ENCODE measurements at places on chromosomes 11 and 22.

DNA sequence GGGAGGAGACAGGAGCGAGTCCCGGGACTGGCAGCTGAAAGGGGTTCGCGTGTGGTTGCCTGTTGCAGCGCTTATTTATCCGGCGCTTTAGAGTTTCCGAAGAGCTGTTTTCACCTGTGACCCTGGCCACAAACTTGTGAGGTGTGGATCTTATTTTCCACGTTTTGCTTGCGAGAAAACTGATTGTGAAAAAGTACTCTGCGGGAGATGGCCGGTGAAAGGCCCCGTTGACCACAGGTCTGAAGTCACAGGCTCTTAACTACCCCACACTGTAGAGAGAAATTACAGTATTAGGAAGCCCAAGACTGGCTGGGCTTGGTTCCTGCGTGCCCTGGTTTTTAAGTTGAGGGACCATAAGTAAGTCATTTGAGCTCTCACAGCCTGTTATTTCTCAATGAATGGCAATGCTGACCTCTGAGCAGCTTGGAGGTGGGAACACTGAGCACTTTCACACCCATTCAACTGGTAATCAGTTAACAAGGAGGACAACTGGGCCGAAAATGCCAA lies 379 bp upstream of the RAB38 start:
- DNase-seq, result no peak

GRCh38 chr11:5618807-5619206 lies 6.0 kb upstream of the TRIM34 start:
- no peak for DNase-seq

DNA sequence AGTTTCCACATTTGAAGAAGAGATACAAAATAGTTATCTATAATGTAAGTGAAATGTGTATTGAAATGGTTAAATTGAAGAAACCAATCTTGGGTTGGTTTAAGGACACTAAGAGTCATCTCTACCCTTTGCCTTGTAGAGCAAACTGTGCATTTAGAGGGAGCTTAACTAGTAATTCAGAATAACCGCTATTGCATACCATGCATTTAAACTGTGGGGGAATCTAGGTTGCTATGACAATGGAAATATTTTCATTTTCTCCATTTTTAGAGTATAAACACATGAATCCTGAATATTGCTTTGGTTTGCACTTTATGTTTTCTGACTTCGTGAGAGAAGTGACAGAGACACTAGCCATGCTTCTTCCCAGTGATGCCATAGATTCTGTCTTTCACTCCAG lies 39.7 kb downstream of the FAT3 start:
- no peak for DNase-seq

GRCh38 chr22:48336339-48337060 lies 1491.2 kb downstream of the BRD1 start:
- no peak for DNase-seq

- DNase-seq, result no peak
Measured at GRCh38 chr22:31734512-31734911, 15.4 kb downstream of the PRR14L start.

GRCh38 chr11:118988280-118988679 lies 9.7 kb upstream of the CENATAC start:
- DNase-seq, result peak; percentile 47

- DNase-seq, result no peak
Measured at GRCh38 chr11:100208207-100208606, 478.9 kb upstream of the ARHGAP42 start.

DNA sequence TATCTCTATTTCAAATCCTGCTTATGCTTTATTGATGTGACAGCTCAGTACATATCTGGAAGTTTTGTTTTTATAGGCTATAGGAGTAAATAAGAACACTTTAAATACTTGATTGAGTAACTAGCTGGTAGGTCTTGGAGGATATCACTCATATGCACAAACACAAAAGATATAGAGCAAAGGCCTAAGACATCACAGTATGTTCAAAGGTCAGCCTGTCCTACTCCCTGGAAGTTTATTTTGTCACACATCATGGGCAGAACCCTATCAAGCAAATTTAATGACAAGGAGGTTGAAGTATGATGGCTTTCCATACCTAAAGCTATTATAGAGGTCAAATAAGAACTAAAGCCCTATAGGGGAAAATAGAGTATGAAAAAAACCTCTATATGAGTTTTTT lies 70.0 kb upstream of the MS4A8 start:
- DNase-seq, result no peak

- no peak for DNase-seq
Measured at GRCh38 chr11:14555818-14556217, 35.6 kb upstream of the PSMA1 start.

DNA sequence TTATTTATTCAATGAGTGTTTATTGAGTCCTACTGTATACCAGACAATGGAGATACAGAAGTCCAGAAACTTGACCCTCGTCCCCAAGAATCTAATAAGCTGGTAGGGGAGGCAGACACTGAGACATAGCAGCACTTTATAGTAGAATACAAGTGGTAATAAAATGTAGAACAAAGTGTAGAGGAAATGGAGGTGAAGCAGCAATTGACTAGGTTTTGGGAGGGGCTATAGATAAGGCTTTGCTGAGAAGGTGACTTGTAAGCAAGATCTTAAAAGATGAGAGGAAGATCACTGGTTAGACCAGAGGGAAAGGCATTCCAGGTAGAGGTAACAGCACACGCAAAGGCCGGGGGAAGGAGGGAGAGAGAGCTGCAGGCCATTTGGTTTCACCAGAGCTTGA lies 57.3 kb downstream of the ZBTB16 start:
- no peak for DNase-seq

DNA sequence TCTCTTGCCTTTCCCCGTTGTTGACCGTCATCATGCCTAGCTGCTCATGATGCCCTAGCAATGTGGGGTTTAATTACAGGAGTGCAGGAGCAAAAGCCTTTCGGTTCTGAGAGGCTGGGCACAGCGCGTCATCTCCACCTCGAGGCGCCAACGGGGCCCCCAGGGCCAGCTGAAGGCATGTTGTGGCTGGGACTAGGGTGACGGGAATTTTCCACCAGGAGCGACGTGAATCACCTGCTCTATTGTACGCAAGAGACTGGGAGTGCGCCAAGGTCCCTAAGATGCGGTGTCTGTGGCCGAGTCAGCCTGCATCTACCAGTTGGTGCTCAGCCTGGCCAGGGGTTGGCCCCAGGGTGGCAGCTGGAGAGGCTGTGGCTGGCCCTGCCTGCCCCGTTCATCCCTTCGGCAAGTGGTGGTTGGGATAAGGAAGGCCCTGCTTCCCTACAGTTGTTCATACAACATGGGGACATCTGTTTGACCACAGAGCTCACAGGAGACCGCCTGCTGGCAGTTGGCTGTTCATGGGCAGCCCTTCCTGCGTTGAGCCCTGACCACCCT lies 1175.6 kb downstream of the BRD1 start:
- DNase-seq, result peak; percentile 0

DNA sequence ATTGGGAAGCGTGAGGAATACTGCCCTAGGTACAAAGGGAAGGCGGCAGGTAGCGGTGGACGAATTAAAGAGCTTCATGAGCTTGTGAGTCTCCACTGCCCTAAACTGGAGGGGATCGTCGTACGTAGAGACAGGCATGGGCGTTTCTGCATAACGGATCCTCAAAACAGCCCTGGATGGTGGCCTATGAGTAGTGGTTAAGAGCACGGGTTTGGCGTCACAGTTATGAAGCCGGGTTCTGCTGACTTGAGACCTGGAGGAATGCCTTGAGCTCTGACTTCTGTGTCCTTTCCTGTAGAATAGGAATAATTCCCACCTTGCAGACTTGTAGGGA lies 335 bp downstream of the TMEM138 start:
- DNase-seq, result no peak

GRCh38 chr22:20563466-20563906 lies 56.1 kb downstream of the MED15 start:
- DNase-seq, result no peak

DNA sequence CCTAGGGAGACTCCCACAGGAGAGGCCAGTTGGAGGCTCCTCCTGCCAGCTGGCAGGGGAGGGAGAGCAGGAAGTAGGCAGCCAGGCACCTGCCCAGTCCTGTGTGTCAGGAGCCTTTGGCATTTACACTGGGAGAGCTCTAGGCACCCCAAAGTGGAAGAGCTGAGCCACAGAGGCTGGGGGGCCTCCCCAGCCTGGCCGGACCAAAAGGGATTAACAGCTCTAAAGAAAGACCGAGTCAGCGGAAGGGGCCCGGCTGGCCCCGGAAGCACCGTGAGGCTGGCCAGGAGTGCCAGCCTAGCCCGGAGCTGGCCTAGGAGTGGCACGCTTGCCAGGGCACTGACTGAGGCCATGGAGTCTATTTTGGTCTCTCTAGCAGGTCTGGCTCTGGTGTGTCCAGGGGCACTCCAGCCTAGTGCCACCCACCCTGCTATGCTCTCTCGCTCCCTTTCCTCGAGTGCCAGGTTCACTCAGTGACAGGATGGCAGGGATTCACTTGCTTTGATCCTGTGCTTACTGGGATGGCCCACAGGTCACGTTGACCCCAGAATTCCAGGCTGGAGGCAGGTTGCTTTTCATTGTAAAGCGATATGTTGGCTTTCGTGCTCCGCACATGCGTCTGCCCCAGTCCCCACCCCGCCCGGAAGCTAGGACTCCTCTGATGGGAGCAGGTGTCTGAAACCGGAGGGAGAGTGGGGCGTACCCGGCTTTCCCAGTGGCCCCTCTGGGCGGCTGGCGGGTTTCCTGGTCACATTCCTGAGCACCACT lies 3.3 kb upstream of the KMT5B start:
- DNase-seq, result no peak

GRCh38 chr11:72037554-72038311 lies 39.0 kb downstream of the IL18BP start:
- DNase-seq, result peak; percentile 97

DNA sequence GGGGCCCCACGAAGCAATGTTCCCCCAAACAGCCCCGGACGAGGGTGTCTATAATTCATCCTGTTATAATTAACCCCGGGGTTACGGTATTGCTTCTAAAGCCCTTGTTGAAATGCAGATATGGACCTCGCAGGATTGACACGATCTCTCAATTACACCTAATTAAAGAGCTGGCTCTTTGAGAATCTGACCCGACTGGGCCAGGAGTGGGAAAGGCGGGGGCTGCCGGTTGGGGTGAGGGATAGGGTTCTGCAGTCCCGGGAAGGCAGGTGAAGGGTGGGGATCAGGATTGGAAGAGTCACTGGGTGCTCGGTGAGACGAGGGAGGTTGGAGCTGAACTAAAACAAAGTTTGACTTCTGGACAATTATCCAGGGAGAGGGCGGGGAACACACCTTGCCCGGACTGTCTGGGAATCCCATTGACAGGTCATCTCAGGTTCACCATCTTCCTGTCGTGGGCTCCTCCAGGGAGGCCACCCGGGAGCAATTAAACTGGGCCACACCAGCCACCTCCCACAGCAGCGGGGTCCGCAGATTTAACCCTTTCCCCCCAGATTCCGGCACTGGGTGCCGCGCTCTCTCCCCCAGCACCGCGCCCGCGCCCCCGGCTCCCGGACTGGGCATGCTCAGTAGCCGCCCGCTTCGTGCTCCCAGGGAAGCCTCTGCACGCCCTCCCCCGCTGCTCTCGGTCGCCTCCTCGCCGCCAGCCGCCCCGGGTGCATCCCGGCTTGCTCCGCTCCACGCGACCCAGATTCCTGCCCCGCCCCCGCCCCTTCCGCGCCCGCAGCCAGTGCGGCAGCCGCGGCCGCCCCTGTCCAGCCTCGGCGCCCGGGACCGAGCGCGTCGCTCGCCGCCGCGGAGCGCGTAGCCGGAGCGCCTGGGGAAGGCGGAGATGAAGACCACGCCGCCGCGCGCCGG lies at the start of gene ELMOD1:
Gene ELMOD1 (plus strand): TSS at position 688 of the 918 bp plus-strand sequence. CDS start 27,043 bp downstream, outside the sequence.
- peak; percentile 47 for DNase-seq

GRCh38 chr11:12528487-12528886 lies 145.7 kb upstream of the TEAD1 start:
- DNase-seq, result no peak

DNA sequence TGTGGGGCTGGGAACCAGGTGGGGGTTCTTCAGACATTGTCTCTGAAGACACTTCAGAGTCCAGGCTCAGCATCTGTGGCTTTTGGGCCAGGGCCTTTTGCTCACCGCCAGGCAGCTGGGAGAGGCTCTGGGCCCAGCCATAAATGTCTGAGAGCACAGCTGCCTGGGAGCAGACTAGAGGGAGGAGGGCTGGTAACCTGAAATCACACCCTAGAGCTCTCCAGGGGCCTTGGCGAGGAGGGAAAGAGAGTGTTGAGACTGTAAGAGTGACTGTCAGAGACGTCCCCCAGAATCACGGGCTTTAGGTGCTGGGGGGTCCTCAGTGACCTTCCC lies 4.1 kb downstream of the TRABD start:
- no peak for DNase-seq

DNA sequence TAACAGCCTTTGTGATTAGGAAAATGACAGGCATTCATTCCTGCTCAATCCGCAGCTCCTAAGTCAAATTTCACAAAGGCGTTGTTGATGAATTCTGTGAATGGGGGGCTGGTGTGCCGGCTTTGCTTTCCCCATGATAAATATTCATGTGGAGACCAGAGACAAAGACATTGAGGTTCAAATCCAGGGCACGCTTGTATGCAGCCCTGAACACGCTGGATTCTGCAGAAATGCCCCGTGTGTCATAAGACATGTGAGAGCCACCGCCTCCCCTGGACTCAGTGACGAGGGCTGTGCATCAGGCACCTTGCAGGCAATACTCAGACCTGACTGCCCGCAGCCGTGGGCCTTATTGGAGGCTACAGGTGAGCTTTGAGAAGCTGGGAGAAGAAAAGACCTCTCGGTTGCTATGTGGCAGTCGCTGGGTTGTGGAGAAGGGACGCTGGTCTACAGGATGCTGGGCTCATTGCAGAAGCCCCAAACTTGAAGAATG lies 906.2 kb downstream of the BRD1 start:
- DNase-seq, result no peak

DNA sequence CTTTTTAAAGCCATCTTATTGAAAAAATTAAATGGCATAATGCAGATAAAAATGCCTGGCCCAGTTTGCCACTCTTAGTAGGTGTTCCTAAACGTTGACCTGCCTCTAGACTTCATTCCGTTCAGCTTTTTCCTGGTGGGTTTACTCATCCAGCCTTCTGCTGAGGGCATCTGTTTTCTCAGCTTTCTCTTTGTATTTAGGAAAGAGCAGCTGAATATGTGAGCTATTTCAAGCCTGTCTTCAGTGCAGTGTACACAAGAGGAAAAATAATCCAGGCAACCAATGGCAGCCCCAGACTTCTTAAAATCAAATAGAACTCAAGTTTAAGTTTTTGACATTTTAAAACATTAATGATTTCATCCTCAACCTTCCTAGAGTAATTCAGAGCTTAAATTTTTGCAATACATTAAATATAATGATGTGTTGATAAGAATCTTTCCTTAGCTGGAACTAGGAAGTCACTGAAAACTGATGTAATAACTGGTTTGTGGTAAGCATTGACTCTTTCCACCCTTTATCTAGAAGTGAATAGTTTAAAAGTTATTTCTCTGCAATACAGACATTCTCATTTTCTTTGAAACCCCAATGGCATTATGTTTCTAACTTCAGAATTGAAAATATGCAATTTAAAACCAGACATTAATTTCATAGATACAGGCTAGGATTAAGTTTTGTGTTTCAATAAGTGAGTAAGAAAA lies 165.4 kb downstream of the AASDHPPT start:
- DNase-seq, result no peak

GRCh38 chr22:35604621-35605368 lies 12.3 kb downstream of the MB start:
- no peak for DNase-seq

Measured in NCI-H1105 treated with DMSO at 0.1 percent for 48 hours (cell line).